ENCODE measurements at places on chromosomes 11 and 22. TPM values are rescaled to one million over a fixed set of nuclear protein-coding genes. Genes with fewer than 3 reads are reported as not detected.

MAPK8IP2 gene
- 0.42 TPM for total RNA-seq

KREMEN1 gene
- 39.1 TPM for total RNA-seq

EIF1AD gene
- total RNA-seq, result 25.1 TPM

CAPN5 gene
- 5.6 TPM for total RNA-seq

PRCP gene
- 65.5 TPM for total RNA-seq

SPTBN2 gene
- 3.2 TPM for total RNA-seq

BANF1 gene
- total RNA-seq, result 186 TPM

KRTAP5-9 gene
- not detected for total RNA-seq

ADAMTS15 gene
- 29.8 TPM for total RNA-seq

PLAAT3 gene
- total RNA-seq, result 156 TPM

PGA5 gene
- 0.58 TPM for total RNA-seq

UBQLN3 gene
- total RNA-seq, result 0.15 TPM

NXPE1 gene
- total RNA-seq, result not detected

KRTAP5-1 gene
- total RNA-seq, result not detected

LARGE1 gene
- total RNA-seq, result 66.5 TPM

KCTD14 gene
- 0.94 TPM for total RNA-seq

SLC5A4 gene
- 0.31 TPM for total RNA-seq

SCN4B gene
- 5.9 TPM for total RNA-seq

UCP3 gene
- 2.2 TPM for total RNA-seq

MAPK8IP1 gene
- 6.9 TPM for total RNA-seq

C11orf16 gene
- total RNA-seq, result not detected

MUC5AC gene
- total RNA-seq, result not detected

FEN1 gene
- total RNA-seq, result 9.4 TPM

ST14 gene
- total RNA-seq, result 1.5 TPM

PLA2G3 gene
- total RNA-seq, result not detected

TMEM191B gene
- total RNA-seq, result not detected

POTEH gene
- total RNA-seq, result not detected

LIF gene
- total RNA-seq, result 7.0 TPM

C11orf42 gene
- total RNA-seq, result not detected

P2RY2 gene
- total RNA-seq, result 16.5 TPM

C22orf42 gene
- not detected for total RNA-seq

MN1 gene
- total RNA-seq, result 12.8 TPM

PES1 gene
- 38.9 TPM for total RNA-seq

All from left cardiac atrium (tissue), 4 donors.